ENCODE measurements at places on chromosomes 7 and 10.

DNA sequence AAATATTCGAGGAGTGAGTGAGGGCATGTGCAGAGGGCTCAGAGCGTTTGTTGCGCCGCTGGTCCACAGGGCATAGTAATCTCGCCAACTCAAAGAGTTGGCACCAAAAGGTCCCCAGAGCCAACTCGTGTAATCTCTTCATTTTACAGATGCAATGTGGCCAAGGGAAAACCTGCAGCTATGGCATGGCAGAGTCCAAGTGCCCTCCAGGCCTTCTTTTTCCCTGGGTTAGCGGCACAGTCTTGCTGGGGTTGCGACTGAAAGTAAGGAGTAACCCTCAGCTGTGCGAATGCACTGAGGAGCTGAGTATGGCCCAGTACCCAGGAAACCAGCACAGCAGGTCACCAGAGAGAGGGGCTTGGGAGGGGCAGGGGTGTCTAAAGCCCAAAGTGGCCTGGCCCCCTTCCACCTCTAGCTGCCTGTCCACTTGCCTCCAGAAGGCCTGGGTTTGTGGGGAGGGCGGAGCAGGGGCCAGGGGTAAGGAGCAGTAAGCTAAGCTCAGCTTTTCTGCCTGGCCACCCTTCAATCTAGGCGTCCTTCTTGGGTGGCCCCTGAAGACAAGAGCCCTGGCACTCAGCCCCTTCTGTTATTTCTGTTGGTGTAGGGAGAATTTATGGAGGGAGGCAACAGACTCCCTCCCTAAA is 3.3 kb upstream of the GAD2 start:
- DNase-seq = no peak

DNA sequence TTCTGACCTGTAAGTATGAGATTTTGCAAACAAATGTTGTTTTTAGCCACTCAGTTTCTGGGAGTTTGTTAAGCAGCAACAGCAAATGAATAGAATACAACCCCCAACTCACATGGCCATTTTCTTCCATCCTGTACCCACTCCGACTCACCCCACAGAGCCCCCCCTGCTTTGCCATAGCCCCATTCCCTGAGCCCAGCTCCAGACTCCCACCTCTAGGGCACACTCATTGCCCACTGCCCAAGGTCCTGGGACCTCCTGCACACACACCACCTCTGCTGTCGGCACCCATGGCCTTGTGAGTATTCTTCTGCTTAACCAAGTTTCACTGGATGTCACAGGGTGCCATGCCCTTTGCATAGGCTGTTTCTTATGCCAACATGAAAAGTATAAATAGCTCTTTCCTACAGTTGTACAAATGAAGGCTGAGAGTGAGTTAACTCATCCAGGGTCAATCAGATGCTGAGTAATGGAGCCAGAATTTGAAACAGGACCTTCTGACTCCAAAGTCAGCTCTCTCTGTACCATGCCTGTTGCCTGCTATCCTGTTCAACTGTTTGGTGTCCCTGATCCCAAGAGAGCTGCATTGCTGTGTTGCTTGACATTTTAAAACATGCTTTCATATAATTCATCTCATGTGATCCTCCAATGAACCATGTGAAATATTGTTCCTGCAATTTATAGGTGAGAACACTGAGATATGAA is 367.8 kb upstream of the ZMIZ1 start:
- no peak for DNase-seq

DNA sequence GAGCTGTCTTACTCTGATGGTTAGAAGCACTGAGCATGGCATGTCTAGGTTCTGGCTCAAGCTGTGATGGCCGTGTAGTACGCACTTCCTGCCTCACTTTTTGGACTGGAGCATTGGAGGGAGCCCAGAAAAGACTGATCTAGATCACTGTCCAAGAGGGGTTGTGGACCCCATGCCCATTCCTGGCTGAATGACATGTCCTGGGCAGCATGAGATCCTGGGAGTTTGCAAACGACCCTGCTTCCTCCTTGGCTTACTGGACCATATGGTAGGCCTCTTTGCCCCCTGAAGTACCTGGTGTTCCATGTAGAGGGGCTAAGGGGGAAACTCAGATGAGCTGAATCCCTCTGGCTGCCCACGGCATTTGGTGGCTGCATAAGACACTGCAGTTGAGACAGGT is 36.7 kb downstream of the ARHGAP22 start:
- no peak for DNase-seq

- DNase-seq = no peak
Observed at GRCh38 chr10:61592581-61592980, 70.1 kb upstream of the CABCOCO1 start.

GRCh38 chr7:84247591-84247990 is 53.0 kb upstream of the SEMA3A start:
- DNase-seq = no peak

DNA sequence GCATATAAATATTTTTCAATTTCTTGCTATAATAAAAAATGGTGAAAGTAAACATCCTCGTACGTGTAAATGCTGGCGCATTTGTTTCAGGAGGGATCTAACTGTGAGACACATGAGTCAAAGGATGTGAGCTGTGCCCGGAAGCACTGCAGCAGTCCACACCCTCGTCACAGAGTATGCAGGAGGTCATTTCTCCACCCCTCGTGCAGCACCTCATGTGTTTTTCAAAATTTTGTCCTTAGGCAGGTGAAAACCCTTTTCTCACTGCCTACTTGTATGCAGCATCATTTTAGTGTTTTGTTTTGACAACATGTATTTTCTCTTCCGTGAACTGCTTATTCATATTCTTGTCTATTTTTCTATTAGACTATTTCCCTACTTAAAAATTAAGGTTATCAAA is 162.7 kb downstream of the AVL9 start:
- DNase-seq = no peak

DNA sequence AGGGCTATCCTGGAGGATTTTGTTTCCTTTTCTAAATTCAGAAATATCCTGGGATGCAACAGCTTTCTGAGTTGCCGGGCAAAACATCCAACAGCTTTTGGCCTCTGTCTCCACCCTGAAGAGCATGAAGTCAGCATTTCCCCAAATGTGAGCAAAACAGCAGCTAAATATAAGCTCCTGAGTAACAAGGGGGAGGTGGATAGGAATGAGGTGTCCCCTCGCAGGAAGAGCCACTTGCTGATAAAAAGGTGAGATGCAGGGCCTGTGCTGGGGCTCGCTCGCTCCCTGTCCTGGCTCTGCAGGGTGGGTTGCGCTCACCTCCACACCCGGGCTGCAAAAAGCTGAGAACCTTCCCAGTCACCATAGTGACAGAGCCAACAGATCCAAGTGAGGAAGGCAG is 264.3 kb downstream of the ZEB1 start:
- DNase-seq = no peak

GRCh38 chr10:83834096-83834495 is 305.2 kb upstream of the GHITM start:
- DNase-seq = no peak

DNA sequence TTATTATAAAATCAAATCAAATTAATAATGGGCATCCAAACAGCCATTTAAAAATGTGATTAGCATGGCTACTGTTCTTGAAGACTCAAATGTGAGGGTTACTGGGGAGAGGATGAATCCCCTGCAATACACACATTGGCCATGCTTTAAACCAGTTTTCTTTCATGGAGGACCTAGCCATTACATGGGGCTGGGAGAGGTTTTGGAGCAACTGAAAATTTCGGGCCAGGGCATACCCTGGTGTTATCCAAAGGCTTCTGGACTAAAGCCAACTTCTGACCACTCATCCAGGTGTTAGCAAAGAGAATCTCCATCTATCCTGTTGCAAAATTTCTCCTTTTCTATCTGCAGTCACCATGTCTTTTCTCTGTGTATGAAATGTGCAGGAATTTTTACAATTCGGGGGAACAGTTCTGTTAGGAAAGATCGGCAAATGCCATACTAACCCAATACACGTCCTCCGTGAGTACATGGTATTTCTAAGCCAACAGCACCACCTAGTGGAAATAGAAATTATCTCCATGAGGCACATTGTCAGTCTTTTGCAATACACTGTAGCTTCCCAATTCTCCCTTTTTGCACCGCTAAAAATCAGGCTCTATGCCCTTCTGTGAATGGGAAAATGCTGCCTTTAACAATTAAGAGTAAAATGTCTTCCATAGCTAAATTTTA is 47.0 kb upstream of the ZNF107 start:
- DNase-seq = no peak

DNA sequence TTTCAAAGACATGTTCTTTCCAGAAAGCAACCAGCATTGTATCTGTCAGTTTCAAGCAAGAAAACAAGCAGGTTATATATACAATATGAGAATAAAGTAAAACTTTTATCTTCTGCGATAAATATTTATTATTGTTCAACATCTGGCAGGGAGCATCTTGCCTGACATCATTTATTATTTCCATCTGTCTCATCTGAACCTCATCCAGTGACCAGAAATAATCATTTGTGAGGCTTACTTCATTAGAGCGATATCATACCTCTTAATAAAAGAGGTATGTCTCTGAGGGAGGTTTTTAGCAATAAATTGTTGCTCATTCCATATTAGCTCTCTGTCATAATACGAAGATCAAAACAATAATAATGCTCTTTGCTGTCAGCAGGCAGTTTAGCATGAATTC is 226.1 kb downstream of the CDC14C start:
- no peak for DNase-seq

GRCh38 chr10:15742836-15743235 is 23.1 kb upstream of the ITGA8 start:
- no peak for DNase-seq

Measured in retina (tissue), 1 donor.